ENCODE measurements at places on chromosomes 5 and 9.

DNA sequence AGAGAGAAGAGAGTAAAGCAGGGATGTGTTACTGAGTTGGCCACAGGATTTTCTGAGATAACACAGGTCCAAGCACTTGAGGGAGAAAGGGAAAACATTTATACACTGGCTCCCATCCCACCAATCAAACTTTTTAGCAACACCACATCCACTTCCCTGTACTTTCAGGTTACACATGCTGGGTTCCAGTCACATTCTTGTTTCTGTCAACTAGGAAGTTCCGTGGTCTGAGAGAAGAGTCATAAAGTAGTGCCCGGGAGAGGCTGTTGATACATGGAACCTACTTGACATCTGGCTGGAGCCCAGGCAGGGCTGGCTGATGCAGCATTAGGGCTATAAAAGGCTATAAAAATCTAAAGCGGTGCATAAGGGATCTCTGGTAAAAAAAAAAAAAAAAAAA lies 473.9 kb upstream of the COX7C start:
- DNase-seq: no peak

- no peak for DNase-seq
These were observed 64.4 kb downstream of the C9orf85 start for GRCh38 chr9:71975833-71976232.

GRCh38 chr9:8855046-8855445 lies 1055.5 kb upstream of the DMAC1 start:
- DNase-seq: no peak

- DNase-seq: peak; percentile 90
These were observed 156.4 kb upstream of the RASEF start for GRCh38 chr9:83219154-83219923.

- no peak for DNase-seq
These were observed 21.0 kb downstream of the HNRNPK start for GRCh38 chr9:83959061-83959460.

DNA sequence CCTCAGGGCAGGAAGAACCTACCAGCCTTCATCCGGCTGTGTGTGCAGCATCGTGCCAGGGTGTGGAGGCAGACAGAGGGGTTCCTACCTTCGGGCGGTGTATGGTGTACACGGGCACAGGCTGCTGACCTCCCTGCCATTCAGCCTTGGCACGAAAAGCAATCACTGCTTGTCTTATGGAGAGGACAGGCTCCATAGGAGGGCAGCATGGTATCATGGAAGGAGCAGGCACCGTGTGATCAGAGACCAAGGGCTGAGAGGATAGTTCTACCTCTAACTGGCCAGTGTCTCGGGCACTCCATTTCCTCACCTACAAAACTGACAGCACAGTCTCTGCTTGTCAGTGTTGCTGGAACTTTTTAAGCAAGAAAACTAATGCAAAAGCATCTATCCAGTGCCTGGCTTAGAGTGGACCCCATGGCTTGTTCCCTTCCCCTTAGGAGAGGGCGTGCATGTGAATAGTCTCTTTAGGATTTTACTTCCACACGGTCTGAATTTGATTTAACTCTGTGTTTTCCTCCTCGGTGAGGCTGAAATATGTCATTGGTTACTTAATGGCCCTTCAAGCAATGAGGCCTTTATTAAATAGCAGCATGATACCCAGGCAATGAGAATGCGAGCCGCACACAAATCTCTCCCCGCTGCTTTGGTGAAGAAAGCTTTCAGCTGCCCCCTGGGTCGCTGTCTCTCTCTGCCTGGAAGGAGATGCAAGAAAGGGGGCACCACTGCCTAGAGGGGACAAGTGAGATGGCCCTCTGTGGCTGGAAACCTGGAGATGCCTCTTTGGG lies 22.2 kb downstream of the TTLL11 start:
- DNase-seq: no peak

DNA sequence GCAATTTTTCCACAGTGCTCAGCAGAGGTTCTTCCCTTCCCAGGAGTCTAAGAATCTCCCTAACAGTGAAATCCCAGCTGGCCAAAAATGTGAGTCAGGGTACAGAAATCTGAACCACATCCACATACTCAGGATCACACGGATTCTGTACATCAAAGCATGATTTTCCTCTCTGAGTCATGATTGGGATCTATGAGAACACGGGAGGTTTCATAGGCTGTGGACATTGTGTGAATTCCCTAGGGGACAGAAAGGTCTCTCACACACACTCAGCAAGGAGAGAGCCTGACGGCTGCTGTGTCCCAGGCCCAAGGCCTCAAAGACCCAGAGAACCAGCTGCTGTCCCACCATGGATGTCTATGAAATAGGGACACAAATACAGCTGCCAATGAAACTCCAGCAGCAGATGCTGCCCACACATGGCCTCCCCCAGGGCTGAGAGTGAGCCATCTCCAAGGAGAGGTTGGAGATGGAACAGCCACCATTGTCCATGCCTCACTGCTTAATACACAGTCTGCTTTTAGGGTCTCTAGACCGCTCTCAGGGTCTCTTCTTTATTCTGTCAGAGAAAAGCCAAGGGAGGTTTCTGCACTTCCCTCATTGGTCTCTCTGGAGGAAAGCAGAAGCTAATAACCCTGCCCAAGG lies 102.7 kb downstream of the ADAMTS12 start:
- no peak for DNase-seq

DNA sequence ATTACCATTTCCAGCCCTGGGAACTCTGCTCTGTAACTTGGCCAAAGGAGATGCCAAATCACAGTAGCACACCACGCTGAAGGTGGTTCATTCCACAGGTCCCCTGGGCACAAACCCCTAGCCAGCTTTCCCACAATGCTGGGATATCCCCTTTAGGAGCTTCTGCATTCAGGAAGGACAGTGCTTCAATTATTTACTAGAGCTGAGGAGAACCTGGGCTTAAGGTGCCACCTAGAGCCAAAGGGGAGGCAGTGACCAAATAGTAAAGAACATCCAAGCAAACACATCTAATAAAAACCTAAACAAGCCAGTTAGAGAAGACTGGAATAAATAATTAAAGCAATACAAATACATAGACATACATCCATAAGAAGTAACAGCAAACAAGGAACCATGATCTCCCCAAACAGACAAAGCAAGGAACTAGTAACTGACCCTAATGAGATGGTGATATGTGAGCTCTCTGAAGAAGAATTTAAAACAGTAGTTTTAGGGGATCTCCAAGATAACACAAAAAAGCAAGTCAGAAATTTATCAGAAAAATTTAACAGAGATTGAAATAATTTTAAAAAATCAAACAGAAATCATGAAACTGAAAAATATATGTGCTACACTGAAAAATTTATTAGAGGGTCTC lies 14.6 kb downstream of the KIF4B start:
- no peak for DNase-seq

Data from right forelimb (tissue), 1 donor.